EH (cell line): ENCODE measurements at places on chromosomes 3 and 15.
A peak's percentile ranks its signal among the peaks of the same experiment; 100 is the strongest.

GRCh38 chr15:55255714-55256113 lies 33.9 kb downstream of the RAB27A start:
- DNase-seq, result no peak

- no peak for DNase-seq
Measured at GRCh38 chr3:130341388-130341787, 4.1 kb upstream of the COL6A5 start.

DNA sequence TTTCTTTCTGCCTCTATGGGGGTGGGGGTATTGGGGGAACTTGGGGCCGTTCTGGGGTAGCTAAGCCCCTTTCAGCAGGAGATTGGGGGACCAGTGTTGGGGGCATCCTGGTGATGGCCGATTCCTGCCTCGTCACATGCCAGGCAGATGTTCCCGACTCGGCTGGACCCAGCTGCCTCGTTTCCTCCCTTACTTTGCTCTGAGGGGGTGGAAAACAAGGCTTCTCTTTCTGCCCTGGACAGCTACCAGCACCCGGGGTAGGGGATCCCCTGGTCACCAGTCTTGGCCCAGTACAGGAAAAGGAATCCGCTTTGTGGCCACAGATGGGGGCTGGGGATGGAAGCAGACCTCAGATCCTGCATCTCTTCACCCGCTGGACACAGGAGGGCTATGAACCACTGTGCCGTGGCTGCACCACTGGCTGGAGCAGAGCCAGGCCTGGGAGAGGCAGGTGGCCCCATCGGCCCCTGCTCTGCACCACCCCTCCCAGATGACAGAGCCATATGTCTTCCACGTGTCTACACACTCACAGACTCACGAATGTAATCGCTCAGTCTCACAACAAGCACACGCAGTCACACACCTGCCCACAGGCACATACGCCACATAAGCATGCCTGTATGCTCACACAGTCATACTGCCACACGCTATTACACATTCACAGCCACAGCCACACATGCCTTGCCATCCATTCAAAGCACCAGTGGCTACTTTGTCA lies 12.4 kb downstream of the SNX33 start:
- no peak for DNase-seq

DNA sequence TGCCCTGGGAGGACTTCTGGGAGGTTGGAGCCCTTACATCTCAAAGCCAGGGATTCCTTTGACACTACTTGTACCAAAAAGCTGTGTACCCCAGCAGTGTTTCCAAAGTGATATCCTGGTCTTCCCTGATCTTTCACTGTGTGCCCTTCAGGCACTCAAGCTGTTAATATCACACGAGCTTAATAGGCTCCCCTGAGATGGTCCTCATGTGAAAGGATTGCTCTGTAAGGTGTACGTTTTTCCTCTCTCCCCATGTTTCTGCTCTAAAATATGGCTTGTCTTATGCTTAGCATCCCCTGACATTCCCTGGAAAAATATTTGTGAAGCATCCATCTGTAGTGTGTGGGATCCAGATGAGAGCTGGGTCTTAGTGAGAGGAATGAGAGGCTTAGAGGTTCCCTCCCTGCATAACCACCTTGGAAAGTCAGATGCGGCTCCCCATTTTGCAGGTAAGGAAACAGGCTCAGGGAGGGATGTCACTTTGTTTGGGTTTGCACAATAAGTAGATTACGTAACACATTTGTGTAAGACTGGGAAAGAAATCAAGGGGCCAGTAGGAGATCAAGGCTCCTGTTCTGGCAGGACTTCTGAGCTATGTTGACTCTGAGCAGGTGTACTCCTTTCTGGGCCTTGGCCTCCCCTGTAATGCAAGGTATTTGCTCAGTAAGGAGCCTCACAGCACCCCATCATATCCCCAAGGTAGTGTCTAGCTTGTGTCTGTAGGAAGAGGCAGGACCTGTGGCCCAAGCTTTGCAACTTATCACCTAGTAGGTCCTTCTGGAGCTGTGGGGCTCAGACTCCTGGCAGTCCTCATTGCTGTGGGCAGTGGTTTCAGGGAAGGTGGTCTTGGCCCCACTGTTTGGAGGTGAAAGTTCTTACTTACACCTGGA lies 667 bp upstream of the ACOX2 start:
- no peak for DNase-seq

DNA sequence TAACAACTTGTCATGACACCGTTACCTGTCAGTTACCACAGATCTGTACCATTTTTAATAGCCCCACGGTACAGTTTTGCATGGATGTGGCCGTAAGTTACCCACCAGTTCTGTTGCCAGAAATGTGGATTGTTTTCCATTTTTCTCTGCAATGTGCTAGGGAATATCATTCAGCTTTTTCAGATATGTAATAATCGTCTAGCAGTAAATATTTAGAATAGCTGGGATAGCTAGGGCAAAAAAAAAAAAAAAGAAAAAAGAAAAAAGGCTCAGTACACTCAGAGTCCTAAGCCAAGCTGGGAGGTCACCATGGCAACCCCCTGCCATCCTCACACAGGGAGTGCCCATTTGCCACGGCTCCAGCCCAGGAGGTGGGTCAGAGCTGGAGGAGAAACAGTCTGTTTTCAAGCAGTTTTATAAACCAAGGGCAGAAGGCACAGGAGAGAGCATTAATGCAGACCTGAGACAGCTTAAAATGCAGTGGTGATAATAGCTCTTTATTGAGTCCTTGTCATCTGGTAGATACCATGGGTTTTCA lies 25.2 kb downstream of the PAQR5 start:
- DNase-seq, result peak; percentile 30

- DNase-seq, result no peak
Measured at GRCh38 chr3:42511201-42511600, 8.8 kb downstream of the VIPR1 start.

DNA sequence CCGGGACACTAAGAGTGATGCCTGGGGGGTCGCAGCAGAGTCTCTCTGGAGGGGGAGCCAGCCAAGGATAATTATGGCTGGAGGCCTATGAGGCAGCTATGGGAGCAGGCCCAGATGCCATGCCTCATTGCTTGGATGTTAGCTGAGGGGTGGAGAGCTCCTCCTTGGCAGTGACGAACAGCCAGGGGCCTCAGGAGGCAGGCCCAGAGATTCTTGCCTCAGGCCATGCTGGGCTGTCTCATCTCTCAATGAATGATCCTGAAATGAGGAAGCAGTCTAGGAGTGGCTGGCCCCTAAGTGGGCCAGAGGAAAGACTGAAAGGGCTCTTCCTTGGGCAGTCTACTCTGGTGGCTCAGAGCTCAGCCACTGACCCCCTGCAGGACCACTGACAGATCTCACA lies 21.3 kb downstream of the KIF9 start:
- peak; percentile 66 for DNase-seq

- DNase-seq, result no peak
Measured at GRCh38 chr3:60240492-60240891, 1010.8 kb downstream of the FHIT start.

GRCh38 chr3:149388001-149388440 lies 10.6 kb upstream of the TM4SF1 start:
- peak; percentile 94 for DNase-seq

DNA sequence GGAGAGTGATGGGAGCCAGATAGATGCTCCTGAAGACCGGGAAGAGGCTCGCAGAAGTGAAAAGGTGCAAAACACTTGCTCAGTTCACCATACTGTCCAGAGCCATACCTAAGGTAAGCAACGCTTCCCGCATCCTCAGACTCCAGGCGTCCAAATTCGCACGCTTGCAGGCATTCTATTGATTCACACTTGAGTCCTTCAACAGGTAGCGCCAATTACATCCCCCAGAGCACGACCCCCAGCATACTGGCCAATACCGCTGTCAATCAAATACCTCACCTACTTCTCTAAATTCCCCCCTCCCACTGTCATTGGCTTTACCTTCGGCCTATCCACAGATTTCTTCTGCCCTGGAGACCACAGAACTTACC lies 361 bp upstream of the STXBP5L start:
- DNase-seq, result no peak

DNA sequence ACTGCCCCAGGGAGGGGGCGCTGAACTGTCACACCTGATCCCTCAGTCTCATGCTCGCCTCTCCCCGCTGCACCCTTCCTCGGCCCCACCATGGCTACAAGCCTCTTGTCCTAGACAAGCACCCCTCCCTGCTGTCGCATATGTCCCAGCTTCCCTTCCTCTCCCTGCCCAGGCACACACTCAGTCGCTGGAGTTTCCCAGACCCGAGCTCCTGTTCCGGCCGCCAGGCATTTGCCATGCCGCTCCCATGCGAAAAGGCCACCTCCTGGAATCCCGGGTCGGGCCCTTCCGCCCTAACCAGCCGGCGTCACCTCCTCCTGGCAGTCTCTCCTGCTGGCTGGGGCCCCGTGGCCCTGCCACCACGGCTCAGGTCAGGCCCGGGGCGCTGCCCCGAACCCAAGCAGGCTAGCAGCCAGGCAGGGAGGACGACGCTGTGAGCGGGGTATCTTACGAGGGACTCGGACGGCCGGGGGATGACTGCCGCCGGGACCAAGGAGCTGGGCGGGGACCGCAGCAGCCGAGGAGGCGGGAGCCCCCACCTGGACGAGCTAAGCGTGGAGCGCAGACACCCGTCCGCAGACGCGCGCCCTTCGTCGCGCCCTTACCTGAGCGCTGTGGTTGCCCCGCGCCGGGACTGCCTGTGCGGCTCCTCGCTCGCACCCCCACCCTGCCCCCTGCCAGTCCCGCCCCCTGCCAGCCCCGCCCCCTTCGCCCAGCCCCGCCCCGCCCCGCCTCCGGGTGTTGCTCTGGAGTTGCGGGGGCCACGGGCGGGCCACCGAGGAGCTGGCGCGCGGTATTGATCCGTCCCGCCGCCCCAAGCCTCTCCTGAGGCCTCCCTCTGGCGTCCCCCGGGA lies at the start of gene ALS2CL:
Gene ALS2CL, minus strand, starts transcription at position 642 of the 854 bp plus-strand sequence. CDS start 4,239 bp downstream, outside the sequence.
- peak; percentile 61 for DNase-seq

- no peak for DNase-seq
Measured at GRCh38 chr3:41819236-41819635, 142.7 kb downstream of the ULK4 start.

GRCh38 chr3:171465763-171466162 lies 5.6 kb upstream of the TNIK start:
- peak; percentile 9 for DNase-seq

GRCh38 chr3:150342896-150343467 lies 65.1 kb upstream of the TSC22D2 start:
- DNase-seq, result no peak

GRCh38 chr3:181725830-181726229 lies 14.1 kb downstream of the SOX2 start:
- no peak for DNase-seq

- DNase-seq, result peak; percentile 86
Measured at GRCh38 chr15:80514071-80514780, 110.0 kb downstream of the ARNT2 start.

- DNase-seq, result no peak
Measured at GRCh38 chr3:54366007-54366750, 243.8 kb downstream of the CACNA2D3 start.

DNA sequence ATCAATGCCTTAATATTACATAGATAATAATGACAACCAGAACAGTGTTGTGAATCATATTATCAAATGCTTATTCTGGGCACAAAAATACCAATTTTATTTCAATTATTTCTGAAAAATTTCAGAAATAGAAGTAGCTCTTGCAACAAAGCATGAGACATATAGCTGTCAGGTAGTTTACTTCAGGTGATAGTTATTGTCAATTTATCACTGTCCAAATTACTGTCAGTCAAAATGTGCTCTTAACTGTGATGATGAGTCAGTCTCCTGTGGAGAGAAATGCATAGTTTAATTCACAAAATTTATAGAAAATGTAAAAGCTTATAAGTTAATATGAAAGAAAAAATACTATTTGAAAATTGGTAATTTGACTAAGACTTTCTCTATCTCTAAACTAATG lies 1078.4 kb upstream of the GBE1 start:
- DNase-seq, result no peak

GRCh38 chr3:108036984-108037741 lies 53.7 kb downstream of the CD47 start:
- DNase-seq, result peak; percentile 61

- DNase-seq, result no peak
Measured at GRCh38 chr3:195256639-195257453, 14.1 kb downstream of the XXYLT1 start.
